ENCODE measurements at places on chromosomes 5 and 9.

DNA sequence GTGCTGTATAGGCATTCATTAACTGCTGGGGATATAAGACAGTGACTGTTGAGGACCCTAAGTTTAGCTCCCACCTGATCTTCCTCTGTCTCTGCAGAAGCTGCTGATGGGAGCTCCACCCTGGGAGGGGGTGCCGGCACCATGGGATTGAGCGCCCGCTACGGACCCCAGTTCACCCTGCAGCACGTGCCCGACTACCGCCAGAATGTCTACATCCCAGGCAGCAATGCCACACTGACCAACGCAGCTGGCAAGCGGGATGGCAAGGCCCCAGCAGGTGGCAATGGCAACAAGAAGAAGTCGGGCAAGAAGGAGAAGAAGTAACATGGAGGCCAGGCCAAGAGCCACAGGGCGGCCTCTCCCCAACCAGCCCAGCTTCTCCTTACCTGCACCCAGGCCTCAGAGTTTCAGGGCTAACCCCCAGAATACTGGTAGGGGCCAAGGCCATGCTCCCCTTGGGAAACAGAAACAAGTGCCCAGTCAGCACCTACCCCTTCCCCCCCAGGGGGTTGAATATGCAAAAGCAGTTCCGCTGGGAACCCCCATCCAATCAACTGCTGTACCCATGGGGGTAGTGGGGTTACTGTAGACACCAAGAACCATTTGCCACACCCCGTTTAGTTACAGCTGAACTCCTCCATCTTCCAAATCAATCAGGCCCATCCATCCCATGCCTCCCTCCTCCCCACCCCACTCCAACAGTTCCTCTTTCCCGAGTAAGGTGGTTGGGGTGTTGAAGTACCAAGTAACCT lies 22.1 kb downstream of the PCDHGC5 start:
- no peak for DNase-seq

DNA sequence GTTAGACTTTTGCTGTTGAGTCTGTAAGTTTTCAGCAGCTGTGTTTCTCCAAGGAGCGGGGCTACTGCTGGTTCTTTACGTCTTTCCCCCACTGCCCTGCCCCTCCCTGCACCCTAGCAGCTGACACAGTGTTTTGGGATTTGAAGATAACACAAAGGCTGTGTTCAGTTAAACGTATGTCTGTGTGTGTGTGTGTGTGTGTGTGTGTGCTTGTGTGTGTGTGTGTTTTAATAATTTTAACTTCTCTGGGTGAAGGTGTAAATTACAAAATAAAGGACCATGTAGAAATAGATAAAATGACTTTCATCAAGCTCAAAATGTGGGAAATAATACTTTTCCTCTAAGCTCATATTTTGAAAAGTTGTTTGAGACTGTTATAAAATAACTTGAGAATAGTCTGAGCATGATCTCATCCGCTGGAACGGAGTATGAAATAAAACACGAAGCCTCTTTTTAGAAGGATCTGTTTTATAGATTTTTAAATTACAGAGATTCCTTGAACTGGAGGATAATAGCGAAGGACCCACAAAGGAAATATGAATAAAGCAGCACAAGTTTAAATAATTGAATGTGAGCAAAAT lies 10.9 kb downstream of the ABL1 start:
- peak; percentile 77 for DNase-seq

- peak; percentile 21 for DNase-seq
Observed at GRCh38 chr5:135834639-135835529, at the start of gene SLC25A48. Gene SLC25A48 (plus strand): TSS chr5:135834663. CDS start chr5:135834848, 185 bp downstream.

GRCh38 chr5:146219243-146219642 lies 15.8 kb downstream of the RBM27 start:
- no peak for DNase-seq

GRCh38 chr9:126468141-126468825 lies 141.7 kb downstream of the MVB12B start:
- DNase-seq = no peak

DNA sequence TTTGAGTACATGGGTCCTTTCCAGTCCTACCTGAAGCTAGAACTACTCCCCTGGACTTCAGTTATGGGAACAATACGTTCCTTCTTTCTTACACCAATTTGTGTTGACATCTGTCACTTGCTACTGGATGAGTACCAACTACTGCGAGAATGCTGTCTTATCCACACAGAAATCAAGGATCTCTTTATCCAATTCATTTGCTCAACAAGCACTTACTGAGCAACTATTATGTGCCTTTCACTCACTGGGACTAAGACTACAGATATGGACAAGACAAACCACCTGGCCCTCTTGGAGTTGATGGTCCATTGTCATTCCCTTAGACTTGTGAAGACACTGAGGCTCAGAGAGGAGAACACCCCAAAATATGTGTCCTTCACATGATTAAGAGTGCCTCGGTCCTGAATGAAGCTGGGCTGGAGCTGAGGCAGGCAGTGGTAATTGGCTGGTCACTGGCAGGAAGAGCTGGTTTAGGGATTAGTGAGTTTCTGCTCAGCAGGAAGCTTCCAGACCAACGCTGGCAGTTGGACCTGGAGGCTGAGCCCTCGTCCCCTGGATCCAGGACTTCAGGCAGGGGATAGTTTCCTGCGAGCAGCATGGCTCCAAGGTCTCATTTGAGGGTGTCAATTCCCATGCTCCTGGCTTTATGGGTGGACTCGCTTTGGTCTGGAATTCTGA lies 8.4 kb upstream of the ARSI start:
- DNase-seq = no peak

DNA sequence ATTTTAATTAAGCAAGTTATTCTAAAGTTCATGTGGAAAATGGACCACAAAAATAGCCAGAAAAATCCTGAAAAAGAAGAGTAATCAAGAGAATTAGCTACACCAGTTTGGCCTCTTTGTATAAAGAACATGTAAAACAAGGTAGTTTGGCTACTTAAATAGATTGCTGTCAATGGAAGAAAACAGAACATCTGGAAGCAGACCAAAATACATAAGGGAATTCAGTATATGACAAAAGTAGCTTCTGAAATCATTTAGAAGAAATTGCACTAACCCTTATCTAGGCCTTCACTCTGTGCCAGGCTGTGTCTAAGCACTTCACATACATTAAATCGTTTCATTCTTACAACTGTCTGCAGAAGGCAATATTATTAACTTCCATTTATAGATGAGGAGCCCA lies 156.6 kb downstream of the PRDM6 start:
- no peak for DNase-seq

DNA sequence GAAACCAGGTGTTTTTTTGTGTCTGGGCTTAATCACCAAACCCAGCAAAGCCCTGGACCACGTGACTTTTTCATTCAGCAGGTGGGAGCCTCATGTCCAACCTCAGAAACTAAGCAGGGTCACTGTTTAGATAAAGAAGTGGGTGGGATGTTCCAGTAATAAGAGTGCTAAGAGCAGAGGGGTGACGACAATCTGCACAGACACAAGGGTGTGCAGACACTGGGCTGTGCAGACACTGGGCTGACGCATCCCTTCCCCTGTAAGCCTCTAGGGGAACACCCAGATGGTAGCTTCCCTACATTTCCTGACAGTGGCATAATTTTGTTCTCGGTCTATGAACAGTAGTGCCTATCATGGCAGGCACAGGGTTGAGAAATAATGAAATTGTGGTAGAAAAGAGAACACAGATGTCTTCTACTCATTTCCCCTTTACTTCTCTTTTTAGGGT lies 85.1 kb downstream of the SAXO1 start:
- DNase-seq = peak; percentile 31

GRCh38 chr5:143037708-143038107 lies 267.5 kb downstream of the ARHGAP26 start:
- no peak for DNase-seq

GRCh38 chr5:170747357-170747756 lies 36.2 kb upstream of the GABRP start:
- DNase-seq = no peak

DNA sequence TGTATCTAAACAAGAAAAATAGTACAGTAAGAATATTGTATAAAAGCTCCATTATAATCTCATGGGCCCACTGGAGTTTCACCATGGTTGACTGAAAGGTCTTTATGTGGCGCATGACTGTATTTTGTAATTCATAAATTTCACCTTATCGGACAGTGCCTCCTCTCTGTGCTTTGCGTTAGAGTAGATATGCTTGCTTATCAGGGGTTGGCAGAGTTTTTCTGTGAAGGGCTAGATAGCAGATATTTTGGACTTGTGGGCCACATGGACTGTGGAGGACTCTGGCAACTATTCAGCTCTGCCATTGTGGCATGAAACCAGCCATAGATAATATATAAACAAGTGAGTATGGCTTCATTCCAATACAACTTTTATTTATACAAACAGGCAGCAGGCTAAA lies 23.2 kb downstream of the GAPVD1 start:
- no peak for DNase-seq

DNA sequence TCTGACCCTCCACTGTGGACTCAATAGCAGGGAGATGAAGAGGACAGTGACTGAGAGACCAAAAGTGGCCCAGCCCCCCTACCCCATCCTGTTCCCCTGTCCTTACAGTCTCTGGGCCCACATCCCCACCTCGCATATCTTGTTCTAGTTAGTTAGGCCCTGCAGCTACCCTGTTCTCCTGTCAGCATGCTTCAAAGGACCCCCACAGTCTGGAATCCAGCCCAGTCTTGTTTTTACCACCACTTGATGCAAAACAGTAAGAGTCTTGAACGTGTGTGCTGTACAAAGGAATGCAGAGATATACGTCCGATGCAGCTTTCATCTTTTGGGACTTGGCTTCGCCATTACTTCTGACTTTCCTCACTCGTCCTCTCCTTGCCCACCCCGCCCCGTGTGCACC lies 12.2 kb upstream of the POMT1 start:
- DNase-seq = no peak

- peak; percentile 66 for DNase-seq
Observed at GRCh38 chr5:169757016-169757415, 119.9 kb downstream of the DOCK2 start.

DNA sequence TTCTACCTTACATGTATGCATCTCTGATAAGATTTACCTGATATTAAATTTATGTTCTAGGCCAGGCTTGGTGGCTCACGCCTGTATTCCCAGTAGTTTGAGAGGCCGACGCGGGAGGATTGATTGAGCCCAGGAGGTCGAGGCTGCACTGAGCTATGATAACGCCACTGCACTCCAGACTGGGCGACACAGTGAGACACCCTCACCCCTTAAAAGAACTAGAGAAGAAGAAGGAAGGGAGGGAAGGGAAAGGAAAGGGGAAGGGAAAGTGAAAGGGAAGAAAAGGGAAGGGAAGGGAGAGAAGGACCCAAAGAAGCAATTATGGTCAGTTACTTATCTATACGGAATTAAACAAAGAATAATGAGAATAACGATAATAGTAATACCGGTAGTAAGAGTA lies 1.2 kb upstream of the RFK start:
- no peak for DNase-seq

DNA sequence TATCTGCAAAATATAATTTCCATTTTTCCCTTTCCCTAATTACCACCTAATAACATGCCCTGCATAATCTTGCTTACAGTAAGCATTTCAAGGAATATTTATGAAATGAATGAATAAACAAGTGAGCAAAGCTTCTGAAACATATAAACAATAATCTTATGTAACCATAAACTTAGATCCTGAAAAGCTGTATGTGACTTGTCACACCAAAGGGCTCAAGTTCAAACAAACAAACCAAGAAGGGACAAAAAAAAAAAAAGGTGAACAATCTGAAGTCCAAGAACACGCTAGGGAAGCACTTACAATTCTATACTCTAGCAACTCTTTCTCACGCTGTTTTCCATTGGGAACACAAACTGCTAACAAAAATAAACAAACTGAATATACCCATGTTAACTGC lies 36.3 kb downstream of the PLPP1 start:
- no peak for DNase-seq

DNA sequence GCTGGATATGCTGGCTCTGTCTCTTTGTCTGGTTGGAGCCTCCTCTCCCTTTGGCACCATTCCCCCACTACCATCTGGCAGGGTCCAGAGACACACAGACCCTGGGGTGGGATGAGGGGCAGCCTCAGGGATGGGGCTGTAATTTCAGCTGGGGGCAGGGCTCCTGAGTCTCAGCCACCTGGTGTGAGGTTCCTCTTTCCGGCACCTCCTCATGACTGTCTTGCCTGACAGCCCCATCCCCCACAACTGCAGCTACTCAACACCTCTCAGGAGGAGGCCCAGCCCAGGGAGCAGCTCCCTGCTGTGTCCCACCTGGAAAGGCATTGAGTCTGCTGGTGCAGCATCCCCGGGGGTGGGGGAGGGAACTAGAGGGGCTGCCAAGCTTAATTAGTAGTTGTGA lies 11.7 kb upstream of the RPS14 start:
- no peak for DNase-seq

DNA sequence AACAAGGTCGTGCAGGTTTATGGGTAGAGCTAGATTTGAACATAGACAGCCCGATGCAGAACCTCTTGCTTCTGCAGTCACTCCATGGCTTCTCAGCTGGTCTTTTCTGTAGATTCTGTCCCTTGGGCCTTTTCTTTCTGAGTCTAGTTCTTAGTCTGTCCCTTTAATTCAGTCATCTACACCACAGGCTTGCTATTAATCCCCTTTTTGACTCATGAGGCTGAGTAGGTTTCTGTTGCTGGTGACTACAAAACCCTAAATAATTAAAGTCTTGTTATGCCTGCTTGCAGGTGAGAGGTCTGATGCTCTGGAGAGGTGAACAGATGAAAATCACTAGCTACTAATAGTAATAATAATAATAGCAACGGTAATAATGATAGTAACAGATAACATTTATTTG lies 19.3 kb upstream of the STRBP start:
- no peak for DNase-seq

DNA sequence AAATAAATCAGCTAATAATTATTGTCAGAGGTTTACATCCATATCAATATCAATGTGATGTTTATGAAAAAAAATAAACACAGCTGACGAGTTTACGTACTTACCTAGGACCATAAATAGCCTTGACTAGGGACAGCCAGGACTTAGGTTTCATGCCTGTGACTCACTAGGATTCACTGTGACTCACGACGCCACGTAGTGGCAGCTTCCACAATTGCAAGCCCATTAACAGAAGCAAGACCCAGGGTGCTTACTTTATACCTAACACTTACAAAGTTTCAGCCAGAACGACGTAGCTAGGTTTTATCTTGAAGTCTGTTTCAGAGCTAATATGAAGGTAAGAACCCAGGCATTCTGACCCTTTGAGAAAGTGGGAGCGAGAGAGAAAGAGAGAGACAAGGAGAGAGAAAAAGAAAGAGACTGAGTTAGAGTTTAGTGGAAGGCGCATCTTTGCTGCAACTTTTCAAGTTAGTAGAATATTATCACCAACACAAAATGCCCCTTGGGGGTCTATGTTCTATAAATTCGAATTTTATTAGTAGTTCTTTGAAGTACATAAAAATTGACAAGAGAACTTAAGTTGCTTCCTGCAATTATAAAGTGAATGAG lies 191.2 kb downstream of the GNA14 start:
- peak; percentile 83 for DNase-seq

- no peak for DNase-seq
Observed at GRCh38 chr5:103703617-103704016, 141.0 kb upstream of the NUDT12 start.
